A673 (cell line): ENCODE measurements at places on chromosomes 2 and 18.

DNA sequence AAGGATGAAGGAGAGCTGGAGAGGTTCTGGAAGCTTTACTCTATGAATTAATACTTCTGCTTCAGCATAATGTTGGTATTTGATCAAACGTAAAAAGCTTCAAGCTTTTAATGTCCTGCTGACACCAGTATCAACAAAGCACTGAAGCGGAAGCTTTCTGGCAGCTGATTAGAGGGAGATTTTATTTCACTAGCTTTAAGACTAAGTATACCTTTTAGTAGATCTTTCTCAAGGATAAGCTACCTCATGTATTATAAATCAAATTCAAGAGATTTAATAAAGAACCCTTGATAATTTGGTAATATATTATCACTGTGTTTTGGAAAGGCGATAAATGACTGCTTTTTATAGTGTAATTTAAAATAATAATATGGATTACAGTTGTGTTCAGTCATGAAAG lies 128.0 kb upstream of the CD302 start:
- no peak for DNase-seq

DNA sequence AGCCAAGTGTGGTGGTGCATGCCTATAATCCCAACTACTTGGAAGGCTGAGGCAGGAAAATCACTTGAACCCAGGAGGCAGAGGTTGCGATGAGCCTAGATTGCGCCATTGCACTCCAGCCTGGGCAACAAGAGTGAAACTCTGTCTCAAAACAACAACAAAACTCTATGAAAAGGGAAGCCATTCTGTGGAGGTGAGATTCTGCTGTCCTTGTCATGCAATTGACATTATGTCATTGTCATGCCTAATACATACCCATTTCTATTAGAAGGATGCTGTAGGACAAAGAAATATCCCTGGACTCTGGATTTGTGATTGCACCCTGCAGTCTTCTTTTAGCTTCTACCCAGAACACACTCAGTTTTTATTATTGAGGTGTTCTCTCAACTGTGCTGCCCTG lies 8.6 kb downstream of the RASGRP3 start:
- no peak for DNase-seq

GRCh38 chr18:57466745-57467409 lies 31.7 kb downstream of the ONECUT2 start:
- DNase-seq: no peak

DNA sequence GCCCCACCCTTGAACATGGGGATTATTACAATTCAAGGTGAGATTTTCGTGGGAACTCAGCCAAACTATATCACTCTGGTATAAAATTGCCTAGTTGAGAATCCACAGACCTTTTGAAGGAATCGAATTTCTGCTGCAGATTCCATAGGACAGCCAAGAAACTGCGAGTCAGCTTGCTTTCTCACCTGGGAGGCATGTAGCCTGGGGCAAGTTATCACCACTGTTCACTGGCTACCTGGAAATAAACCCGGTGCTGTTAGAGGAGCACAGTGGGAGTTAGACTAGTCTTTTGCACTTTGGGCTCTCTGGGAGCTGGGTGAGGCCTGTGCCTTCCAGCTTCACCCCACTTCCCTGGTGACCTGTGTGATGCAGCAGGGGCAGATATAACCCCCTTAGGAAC lies 1043.5 kb downstream of the TDRD15 start:
- DNase-seq: no peak

DNA sequence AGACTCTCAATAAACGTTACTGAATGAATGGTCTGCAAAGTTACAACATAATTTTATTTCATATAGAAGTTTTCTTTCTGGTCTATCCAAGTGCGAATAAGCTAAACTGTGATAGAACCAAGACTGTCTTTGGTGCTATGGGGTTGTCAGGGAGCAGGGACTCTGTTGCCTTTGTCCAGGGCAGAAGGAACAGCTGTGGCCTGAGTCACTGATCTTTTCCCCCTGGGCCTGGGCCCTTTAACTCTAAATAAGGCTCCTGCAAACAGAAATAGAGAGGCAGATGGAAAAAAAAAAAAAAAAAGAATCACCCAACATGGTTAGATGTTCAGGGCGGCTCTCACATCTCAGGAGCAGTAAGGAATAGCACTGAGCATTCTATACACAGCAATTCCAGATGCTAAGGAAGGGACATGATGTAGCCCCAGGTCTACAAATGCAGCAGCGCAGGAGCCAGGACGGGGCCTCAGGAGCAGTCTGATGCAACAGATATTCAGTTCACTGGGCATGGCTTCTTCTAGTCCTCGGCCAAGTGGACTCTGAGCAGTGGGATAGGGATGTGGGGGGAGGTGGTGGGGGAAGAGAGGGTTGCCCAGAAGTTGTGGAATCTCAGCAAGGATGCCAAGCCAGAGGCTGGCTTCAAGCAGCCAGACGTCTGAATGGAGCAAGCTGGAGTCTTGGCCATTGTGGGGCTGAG lies 247.1 kb upstream of the SIX2 start:
- no peak for DNase-seq

DNA sequence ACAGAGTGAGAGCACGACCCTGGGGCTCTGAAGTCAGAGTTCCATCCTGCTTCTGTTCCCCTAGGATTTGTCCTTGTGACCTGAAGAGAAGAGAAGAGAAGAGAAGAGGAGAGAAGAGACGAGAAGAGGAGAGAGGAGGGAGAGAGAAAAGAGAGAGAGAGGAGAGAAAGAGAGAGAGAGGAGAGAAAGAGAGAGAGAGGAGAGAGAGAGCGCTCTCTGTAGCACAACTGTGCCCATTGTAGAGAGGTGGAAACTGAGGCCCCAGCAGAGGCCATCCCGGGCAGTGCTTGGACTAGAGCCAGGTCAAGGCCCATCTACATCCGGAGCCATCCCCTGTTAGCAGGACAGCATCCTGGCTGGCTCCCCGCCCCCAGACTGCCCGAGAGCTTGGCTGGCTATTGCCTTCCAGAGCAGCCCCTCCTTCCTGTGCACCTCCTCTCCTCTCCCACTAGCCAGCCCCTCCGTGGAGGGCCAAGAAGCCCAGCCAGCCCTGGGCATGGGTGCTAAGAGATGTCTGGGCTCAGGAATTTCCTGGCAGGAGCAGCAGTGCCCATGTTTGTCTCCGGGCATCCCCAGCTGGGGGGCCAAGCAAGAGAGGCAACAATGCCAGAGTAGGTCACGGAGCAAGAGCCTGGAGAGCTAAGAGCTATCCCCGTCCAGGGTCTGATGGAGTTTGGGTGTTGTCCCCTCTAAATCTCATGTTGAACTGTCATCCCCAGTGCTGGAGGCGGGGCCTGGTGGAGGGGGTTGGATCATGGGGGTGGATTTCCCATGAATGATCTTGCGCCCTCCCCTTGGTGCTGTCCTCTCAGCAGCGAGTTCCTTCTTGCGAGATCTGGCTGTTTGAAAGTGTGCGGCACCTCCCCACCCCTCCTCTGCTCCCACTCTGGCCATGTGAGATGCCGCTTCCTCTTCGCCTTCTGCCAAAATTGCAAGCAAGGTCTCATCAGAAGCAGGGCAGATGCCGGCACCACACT lies 18.2 kb upstream of the GPR55 start:
- no peak for DNase-seq

GRCh38 chr2:198639580-198639979 lies 818.2 kb downstream of the SATB2 start:
- DNase-seq: no peak

DNA sequence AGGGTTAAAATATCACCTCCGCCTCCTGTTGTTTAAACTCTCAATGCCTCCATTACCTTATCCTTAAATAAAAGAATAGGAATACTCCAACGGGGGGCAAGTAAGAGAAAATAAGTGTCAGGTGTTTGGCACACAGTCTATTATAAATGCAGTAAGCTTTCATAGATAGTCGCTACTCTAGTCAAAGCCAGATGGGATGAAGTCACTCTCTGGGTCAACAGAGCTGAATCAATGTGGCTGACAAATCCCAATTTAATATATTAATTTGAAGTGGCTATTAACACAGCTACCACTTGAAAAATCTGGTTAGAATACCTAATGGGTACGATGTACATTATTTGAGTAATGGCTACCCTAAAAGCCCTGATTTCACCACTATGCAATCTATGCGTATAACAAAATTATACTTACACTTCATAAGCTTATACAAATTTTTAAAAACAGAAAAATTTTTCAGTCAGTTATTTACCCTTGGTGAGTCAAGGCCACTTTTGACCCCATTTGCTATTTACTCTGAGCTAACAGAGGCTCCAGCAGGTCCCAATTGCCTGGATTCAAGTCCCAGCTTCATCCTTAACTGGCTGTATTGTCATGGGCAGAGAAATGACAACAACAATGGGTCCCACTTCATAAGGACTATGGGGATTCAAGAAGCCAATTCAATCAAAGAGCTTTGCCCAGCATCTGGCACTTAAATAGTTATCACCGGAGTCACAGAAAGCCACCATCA lies 167.5 kb upstream of the PID1 start:
- DNase-seq: no peak

GRCh38 chr18:25962919-25963318 lies 127.5 kb downstream of the SS18 start:
- DNase-seq: no peak

DNA sequence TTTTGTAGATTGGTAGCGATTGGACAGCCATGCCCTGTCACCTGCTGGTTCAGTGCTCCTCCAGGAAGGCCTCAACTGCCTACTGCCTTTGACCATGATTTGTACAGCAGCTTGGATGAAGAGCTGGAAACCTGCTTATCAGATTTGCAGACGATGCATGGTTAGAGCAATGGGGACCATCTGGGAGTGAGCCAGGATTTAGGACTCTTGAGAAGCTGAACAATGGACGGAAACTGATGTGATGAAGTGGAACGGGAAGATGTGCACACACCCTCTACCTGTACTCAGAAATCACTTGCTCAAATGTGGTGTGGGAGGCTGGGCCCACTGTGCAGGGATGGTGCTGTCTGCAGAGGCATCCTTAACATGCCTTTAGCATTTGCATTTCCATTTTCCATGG lies 57.2 kb downstream of the NCK2 start:
- DNase-seq: no peak

GRCh38 chr2:210481601-210482175 lies 5.1 kb upstream of the LANCL1 start:
- no peak for DNase-seq

DNA sequence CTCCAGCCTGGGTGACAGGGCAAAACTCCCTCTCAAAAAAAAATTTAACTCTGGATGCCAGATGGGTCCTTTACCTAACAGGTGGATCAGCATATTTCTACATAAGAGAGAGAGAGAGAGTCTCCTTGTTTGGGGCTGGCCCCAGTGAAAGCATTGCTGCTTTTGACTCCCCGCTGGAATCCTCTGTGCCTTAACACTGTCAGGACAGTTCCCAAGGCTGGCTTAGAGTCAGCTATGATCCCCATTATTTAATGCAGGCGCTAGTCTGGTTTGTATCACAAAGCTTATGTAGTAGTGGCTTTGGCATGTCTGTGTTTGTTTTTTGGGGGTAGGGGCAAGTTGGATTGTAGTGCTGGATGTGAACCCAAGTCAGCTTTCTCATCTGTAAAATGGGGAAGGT lies 9.4 kb downstream of the INPP4A start:
- no peak for DNase-seq

GRCh38 chr2:230134496-230135129 lies 65.9 kb upstream of the SLC16A14 start:
- no peak for DNase-seq

- DNase-seq: no peak
Measured at GRCh38 chr18:13585379-13586153, 140.8 kb downstream of the FAM210A start.

GRCh38 chr2:85522090-85522647 lies 16.8 kb upstream of the MAT2A start:
- DNase-seq: no peak

DNA sequence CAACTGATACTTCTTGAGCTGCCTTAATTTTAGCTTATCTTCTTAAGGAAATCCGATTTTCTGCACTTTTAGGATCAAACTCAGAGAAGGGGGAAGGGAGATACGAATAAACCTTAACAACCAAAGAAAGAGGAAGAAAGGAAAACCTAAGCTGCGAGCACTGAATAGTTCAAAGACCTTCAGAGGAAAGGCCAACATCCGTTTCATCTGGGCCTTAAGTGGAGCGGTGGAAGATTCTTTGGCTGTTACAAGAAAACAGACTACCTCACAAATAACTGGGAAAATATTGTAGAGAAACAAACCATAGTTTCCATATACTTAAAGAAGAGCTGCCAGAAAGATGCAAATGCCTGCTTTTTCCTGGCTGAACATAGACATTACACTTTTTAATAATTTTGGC lies 43.6 kb downstream of the VIT start:
- DNase-seq: no peak

DNA sequence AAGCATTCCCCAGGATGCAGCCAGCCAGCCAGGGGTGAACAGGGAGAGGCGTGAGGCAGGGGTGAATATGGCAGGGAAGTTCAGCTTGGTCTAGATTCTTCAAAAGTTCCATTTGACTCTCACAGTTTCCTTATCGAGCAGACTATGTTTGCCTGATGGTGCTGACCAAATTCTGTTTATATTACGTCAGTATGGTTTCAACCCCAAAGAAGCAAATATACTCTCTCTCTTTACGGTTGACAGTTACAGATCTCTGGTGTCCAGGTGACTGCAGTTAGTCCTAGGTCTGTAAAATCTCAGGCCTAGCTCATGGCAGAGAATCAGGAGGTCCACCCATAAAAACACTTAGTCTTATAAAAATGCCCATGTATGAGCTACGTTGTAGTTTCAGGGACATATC lies 38.3 kb upstream of the DNMT3A start:
- no peak for DNase-seq

DNA sequence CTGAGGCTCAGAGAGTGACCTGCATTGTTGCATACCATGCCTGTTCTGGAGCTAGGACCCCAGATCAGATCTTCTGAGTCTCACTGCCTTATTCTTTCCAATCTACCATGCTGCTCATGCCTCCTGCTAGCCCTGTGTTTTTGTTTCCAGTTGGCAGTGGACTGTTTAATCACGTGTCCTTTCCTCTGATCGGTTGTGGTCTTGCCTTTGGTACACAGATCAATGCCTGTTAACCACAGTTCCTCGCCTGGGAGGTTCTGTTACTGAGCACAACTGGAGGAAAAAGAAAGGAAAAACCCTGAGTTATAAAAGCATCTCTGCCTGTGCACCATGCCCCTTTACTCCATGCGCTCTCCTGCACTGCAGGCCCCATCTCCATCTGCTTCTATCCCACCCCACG lies 329.1 kb downstream of the SETBP1 start:
- no peak for DNase-seq

DNA sequence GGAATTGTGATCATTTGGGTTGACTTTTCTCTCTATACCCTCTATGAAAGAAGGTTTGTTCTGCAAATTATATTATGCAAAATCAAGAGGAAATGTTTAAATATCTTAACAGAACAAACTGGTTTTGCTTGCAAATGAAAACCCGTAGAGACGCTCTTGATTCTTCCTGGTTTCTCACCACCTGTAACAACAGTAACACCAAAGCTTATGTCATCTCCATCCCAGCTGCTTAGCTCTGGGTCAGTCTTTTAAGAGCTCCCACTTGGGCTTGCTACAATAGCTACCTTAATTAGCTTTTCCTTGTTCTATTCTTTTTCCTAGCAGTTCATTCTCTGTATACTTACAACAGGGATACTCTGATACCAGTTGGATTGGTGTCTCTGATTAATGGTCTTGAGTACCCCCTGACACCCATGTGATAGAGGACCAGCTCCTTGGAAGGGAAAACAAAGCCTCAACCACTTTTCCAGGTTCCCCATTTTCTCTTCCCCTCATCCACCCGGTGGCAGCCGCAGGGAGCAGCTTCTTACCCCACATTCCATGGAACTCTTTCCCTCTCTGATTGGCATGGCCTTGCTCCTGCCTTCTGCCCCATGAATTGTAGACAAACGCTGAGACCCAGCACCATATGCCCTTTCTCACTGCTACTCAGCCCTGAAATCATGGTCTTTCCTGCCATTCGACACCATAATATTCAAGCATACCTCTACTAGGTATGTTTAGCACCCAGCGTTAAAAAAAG lies 27.7 kb downstream of the TMEM182 start:
- DNase-seq: no peak
